NCI-H146 (cell line): ENCODE measurements at places on chromosomes 4 and X.

- DNase-seq, result no peak
These were observed 60.4 kb downstream of the PPEF2 start for GRCh38 chr4:75841641-75842520.

DNA sequence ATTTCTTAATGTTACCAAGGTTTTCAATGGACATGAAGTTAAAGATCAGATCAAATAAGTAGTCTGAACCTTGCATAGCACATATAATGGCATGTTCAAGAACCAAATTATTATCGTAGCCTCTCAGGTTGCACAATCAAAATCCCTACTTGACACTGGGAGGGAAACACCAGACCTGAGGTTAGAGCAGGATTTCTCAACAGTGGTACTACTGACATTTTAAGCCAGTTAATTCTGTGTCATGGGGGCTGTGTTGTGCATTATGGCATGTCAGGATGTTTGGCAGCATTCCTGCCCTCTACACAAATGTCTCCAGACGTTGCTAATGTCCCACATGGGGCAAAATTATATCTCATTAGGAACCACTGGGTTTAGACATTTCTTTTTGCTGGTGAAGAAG is 20.8 kb downstream of the RLIM start:
- no peak for DNase-seq

- DNase-seq, result no peak
These were observed 78.0 kb downstream of the MSN start for GRCh38 chrX:65745427-65745826.

DNA sequence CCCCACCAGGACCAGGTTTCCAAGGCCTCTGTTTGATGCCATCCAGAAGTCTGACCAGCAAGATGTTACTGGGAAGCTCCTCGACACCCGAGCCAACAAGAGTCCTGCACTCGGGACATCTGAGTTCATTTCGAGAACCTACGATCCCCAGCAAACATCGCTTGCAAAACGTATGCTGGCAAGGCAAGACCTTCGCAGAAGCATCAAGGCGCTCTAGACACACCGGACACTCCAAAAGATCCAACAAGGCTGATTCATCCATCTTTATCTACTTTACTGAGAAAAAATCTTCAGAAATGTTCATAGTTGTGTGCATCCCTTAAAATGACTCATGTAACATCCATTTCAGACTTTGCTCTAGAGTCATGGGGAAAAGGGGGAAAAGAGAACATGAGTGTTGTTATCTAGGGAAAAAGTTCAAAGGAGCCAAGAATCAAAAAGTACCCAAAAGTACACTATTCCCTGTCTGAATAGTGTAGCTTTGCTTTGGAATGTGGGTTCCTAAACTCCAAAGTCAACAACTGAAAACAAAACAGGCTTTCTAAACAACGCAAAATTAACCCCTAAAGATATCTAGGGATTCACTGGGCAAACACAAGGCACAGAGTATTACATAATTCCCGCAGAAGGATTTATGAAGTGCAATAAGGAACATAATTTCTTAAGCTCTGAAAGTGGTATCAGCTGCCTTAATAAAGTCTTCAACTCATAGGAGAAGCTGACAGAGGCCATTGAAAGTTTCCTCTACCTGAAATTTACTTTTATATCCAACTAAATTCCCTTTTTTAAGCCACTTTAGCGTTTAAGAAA is 1.6 kb downstream of the SH3RF1 start:
- no peak for DNase-seq

- DNase-seq, result no peak
These were observed 15.1 kb upstream of the CAMK2D start for GRCh38 chr4:113776679-113777078.
